ENCODE measurements at places on chromosomes 3 and 15.
A peak's percentile ranks its signal among the peaks of the same experiment; 100 is the strongest.

DNA sequence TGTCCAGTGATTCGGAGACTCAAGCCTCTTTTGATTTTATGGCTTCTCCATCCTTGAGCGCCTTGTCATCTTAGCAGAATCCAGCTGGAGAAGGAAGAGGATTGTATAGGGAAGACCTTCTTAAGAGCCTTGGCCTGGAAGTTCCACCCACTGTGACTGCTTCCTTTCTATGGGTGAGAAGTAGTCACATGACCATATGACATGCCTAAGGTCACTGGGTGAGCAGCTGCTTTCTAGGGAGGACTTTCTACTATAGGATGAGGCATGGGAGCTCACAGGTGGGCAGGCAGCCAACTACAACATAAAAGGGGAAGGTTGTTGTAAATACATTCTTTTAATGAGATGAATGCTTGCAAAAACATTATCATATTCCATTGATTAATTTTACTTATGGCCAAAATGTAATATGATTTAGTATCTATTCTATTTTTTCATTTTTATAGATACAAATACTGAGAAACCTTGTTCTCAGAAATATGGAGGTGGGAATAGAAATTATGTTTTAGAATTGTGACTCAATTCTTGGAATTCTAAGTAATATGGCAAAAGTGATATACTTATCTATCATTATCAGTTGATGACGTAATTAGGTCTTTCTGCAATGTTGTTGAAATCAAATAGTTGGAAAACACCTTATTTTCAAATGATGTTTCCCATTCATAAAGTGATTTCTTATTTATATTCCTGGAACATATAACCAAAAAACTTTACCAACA, 53.6 kb upstream of the MINAR1 start:
- peak; percentile 18 for DNase-seq

DNA sequence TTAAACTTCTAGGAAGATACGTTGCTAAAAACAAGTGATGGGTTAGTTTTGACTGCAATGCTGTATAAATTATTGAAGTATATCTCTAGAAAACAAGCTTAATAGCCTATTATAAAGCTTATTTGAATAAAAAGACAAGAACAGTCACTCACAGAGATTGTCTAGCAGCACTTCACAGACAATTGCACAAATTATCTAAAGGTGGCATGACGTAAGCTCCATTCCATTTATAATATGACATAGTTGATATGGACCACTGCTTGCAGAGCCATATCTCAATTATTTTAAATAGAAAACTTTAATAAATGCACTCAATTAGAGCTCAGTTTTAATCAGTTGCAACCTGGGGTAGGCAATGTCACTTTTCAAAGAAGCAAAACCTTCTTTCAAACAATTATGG, 319.9 kb upstream of the GBE1 start:
- DNase-seq = no peak

- peak; percentile 60 for DNase-seq
These were observed 80.9 kb upstream of the SOX2 start for GRCh38 chr3:181630853-181631252.

GRCh38 chr15:60389261-60390077, 8.3 kb downstream of the ANXA2 start:
- no peak for DNase-seq

DNA sequence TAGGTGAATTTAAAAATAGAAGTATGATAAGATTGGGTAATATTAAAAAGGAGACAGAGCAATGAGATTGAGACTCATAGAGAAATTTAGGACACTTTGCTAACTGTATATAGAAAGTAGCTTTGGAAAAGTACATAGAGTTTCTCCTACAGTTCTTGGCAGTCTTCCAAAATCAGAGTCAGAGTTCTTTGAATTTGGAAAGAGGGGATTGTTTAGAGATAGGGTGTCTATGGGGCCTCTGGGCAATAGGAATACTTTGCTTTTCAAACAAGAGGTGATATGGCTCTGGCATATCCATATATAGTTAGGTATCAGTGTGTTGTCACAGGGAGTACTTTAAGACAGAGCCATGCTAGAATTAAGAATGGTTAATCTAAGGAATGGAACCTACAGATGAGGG, 477.1 kb upstream of the KCNMB2 start:
- peak; percentile 17 for DNase-seq

- no peak for DNase-seq
These were observed 4.8 kb downstream of the IQSEC1 start for GRCh38 chr3:13068269-13069010.

GRCh38 chr3:187181454-187182170, 15.7 kb upstream of the RTP1 start:
- no peak for DNase-seq

GRCh38 chr15:56672721-56673120, 60.6 kb downstream of the ZNF280D start:
- DNase-seq = peak; percentile 27

DNA sequence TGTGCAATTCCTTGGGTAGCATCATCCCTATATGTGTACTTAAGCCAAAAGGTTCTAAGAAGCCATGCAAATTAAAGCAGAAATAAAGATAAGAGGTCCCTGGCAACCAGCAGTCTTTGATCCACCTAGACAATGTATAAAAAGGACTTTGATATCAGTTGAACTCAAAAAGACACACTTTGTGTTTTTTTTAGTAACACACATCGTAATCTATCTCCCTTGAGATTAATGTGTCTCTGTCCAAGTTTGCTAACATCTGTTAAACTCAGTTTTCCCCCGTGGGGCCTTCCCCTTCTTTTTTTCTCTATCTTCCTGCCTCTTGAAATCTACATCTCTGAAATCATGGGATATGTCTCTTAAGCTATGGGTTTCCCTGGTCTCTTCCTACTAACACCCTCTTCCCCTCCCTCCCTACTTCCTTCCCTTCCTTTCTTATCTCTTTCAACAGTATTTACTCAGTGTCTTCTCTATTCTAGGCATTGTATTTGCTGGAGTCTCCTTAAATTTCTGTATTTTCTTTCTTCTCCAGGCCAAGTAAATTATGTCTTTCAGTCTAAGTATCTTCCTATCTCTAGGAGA, 27.7 kb downstream of the ALDH1A2 start:
- no peak for DNase-seq

GRCh38 chr3:166435469-166436057, 598.3 kb upstream of the BCHE start:
- no peak for DNase-seq

Data from HCEC 1CT (cell line).